ENCODE measurements at places on chromosomes 13 and 19.

GRCh38 chr13:38223089-38223488 lies 126.6 kb upstream of the UFM1 start:
- no peak for DNase-seq

GRCh38 chr13:83201506-83201905 lies 680.8 kb downstream of the SLITRK1 start:
- DNase-seq: no peak

- DNase-seq: peak; percentile 15
Measured at GRCh38 chr19:49224879-49225278, 67.3 kb downstream of the TRPM4 start.

- peak; percentile 43 for DNase-seq
Measured at GRCh38 chr13:42272115-42272803, at the start of gene AKAP11. Gene AKAP11, plus strand, starts transcription at chr13:42272152. Its CDS starts 14,197 bp downstream, at chr13:42286349.

- no peak for DNase-seq
Measured at GRCh38 chr13:107993239-107993949, 221.9 kb downstream of the LIG4 start.

- no peak for DNase-seq
Measured at GRCh38 chr13:91031508-91031907, 316.0 kb upstream of the MIR17HG start.

- peak; percentile 64 for DNase-seq
Measured at GRCh38 chr13:36297366-36298338, at the start of gene CCDC169. Gene CCDC169, minus strand, starts transcription at chr13:36297814. Its CDS starts 95 bp downstream, at chr13:36297719.

GRCh38 chr19:46265217-46265828 lies 31.5 kb upstream of the HIF3A start:
- peak; percentile 55 for DNase-seq

DNA sequence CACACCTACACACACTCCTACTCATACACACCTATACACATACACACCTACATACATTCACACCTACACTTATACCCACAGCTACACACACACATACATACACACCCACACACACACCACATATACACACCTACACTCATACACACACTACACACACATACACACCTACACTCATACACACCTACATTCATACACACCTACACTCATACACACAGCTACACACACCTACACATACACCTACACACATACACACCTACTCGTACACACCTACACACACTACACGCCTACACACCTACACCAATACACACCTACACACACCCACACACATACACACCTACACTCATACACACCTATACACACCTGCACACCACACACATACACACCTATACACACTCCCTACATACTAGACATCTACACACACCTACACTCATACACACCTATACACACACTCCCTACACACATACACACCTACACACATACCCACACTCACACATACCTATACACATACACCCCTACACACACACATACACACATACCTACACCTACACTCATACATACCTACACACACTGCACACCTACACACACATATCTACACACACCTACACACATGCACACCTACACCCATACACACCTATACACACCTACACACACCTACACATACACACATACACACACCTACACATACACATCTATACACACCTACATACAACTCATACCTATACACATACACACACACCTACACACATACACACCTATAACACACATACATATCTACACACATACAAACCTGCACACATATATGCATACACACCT lies 285.2 kb upstream of the MAB21L1 start:
- DNase-seq: no peak

DNA sequence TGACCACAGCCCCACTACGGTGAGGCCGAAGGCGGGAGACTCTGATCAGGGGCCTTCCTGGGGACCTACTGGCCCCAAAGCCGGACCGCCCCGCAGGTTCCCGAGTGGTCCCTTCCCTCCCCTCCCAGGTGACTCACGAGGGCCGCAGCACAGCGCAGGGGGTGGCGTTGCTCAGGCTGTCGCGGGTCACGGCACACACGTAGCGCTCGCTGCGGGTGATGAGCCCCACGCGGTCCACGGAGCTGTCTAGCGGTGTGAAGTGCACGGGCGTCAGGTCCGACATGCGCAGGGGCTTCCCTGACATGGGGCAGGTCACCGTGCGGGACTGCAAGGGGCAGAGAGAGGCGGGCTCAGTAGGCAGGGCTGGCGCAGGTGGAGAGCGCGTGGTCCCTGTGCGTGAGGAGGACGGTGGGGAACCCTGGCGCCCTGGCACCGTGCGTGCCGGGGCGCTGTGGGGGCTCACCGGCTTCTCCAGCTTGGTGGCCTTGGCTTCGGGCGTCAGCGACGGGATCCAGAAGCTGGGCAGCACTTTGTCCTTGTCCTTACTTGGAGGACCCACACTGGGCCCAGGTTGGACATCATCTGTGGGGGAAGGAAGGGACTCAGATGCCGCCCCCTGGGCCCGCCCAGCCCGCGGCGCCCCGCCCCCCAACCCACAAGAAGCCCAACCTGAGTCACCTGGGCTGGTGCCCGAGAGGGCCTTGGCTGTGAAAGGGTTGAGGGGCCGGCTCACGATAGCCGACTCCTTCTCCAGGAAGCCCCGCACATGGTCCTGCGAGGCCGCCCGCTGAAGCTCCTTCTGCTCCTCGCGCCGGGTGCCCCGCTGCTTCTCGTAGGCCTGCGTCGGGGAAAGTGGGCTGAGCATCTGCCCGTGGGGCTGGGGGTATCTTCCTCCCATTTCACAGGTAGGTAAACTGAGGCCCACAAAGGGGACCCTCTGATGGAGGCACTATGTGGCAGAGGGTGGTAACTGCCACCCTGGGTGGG lies 23.7 kb downstream of the NOSIP start:
- DNase-seq: no peak

GRCh38 chr13:40204246-40204645 lies 462.2 kb downstream of the FOXO1 start:
- DNase-seq: no peak

GRCh38 chr13:97702614-97703013 lies 250.9 kb upstream of the IPO5 start:
- DNase-seq: no peak

DNA sequence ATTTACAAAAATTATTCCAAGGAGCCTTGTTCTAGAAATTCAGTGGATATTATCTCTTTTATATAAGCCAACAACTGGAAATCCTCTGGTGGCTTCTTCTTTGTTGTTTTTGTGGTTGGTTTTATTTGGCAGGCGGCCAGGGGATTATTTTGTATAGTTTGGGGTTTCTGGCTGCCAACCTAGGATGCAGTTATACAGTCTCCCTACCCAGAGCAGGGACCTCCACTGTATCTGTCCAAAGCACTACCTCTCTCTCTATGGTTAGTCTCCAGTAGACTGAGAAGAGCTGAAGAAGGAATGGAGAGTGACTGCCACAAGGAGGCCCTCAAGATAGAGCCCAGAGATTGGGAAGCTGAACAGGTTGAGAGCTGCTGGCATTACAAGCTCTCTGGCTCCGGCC lies 80.2 kb downstream of the ZAR1L start:
- DNase-seq: no peak

DNA sequence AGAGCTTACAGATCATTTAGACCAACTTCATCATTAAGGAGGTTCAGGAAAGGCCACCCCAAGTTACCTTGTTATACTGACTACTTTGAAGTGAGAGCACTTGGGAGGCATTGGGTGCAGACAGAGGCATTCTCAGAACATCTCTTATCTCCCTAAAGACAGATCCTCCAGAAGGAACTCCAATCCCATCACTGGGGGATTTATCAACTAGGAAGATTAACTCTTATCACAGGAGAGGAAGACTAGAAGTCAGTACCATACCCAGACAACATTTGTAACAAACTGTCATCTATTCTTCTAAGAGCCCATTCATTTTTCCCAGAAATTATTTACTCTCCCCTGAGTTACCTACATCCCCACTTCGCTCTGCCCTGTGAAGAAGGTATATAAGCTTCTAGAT lies 5.8 kb upstream of the RFXAP start:
- DNase-seq: no peak

- DNase-seq: peak; percentile 40
Measured at GRCh38 chr19:38429055-38429810, 3.2 kb upstream of the RASGRP4 start.

DNA sequence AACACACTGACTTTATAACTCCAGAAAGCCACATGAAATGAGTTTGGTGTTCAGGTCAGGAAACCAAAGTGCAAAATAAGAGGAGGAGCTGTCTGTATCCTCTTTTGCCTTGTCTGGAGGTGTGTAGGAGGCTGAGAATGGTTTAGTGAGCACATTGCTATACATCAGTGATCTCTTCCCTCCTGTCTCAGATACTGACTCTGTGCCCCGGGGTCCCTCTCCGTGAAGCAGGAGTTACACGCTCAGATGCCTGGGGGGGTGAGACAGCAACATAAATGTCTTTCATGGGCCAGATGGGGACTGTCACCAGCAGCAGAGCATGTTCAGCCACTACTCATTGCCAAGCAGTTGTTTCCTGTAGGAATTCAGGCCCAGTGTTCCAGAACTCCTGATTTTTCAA lies 285.4 kb downstream of the ATP8A2 start:
- DNase-seq: no peak

Data from stimulated activated CD4-positive, alpha-beta T cell treated with anti-CD3 and anti-CD28 coated beads, Interleukin-4, amount 100 ng/mL, for 4 hours (primary cell).